ENCODE measurements at places on chromosomes 3 and 15.

GRCh38 chr3:139476348-139476747 is at the start of gene RBP2:
Gene RBP2 (minus strand): TSS chr3:139476516. CDS start chr3:139476459, 57 bp downstream.
- H3K27ac ChIP-seq: no peak within 1 kb of the TSS
- H3K27me3 ChIP-seq: no peaks in the 10 kb centered on the region
- no peaks in the 10 kb centered on the region for H3K4me1 ChIP-seq
- DNase-seq: no peak

- no peaks in the 10 kb centered on the region for H3K36me3 ChIP-seq
- peaks cover 11% of the 10 kb centered on the region for H3K4me1 ChIP-seq
- H3K27ac ChIP-seq: no peak overlapping the region
- H3K4me3 ChIP-seq: no peak overlapping the region
- DNase-seq: no peak
- no peaks in the 10 kb centered on the region for H3K27me3 ChIP-seq
These were observed 69.1 kb downstream of the P3H2 start for GRCh38 chr3:190051641-190052040.

- no peak for DNase-seq
- peak overlapping the region; percentile 94 for H3K27ac ChIP-seq
- no peak overlapping the region for H3K4me3 ChIP-seq
- no peaks in the 10 kb centered on the region for H3K27me3 ChIP-seq
These were observed 91.2 kb downstream of the KCNAB1 start for GRCh38 chr3:156211583-156211982.

DNA sequence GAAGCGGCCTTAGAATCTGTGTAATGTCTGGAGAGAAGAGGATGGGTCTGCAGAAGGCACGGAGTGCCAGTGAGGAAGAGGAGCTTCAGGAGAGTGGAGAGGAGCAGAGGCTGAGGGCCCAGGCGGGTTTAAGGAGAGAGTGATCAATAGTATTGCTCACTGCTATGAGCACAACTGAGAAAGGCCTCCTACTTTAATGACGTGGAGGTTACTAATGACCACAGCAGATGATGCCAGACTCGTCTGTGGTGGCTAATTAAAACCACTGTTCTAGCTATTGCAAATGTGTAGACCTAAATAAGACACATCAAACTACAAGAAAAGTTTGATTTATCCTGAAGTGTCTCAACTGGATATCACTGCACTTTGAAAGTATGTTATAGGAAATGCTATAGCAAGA is 33.2 kb downstream of the MTMR10 start:
- no peak overlapping the region for H3K4me3 ChIP-seq
- no peak overlapping the region for H3K27ac ChIP-seq
- DNase-seq: no peak
- no peaks in the 10 kb centered on the region for H3K4me1 ChIP-seq
- no peaks in the 10 kb centered on the region for H3K27me3 ChIP-seq

DNA sequence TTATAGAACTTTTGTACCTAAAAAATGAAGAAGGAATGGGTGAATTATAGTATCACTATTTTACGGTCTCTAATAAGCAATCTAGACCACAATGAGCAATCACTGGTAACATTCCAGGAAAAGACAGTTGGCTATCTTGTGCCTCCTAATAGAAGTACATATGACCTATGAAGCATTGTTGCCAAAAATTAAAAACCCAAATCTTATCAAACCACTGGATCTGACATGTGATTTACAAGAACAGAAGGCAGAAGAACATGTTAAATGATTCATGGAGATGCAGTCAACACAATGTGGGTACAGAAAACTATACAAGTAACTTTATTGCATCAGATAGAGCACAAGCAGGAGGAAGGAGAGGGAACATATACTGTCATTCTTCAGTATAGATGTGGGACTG is 14.5 kb upstream of the HYKK start:
- H3K4me1 ChIP-seq: no peaks in the 10 kb centered on the region
- H3K27me3 ChIP-seq: no peaks in the 10 kb centered on the region
- H3K36me3 ChIP-seq: peaks cover 92% of the 10 kb centered on the region
- H3K27ac ChIP-seq: no peak overlapping the region

- H3K4me1 ChIP-seq: no peaks in the 10 kb centered on the region
- peak; percentile 40 for DNase-seq
- H3K27me3 ChIP-seq: peaks cover 29% of the 10 kb centered on the region
- no peak overlapping the region for H3K27ac ChIP-seq
These were observed 239.7 kb downstream of the RPLP1 start for GRCh38 chr15:69692342-69692741.

DNA sequence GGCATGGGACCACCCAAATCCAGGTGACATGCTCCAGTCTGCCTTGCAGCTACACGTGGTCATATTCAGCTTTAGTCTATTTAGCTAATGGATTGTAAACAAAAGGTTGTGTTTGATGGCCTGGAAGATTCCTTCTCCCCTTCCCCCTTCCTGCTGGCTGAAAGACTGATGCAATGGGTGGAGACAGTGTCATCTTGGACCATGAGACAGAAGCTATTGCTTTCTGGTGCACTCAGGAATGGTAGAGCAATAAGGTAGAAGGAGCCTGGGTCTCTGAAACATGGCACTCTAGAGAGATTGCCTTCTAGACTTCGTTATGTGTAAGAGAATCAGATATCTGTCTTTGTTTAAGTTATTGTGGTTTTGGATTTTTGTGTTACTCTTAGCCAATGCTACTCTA is 25.7 kb upstream of the PTX3 start:
- H3K4me1 ChIP-seq: no peaks in the 10 kb centered on the region
- no peak overlapping the region for H3K4me3 ChIP-seq
- DNase-seq: no peak
- H3K36me3 ChIP-seq: peaks cover 3% of the 10 kb centered on the region
- H3K27ac ChIP-seq: no peak overlapping the region

DNA sequence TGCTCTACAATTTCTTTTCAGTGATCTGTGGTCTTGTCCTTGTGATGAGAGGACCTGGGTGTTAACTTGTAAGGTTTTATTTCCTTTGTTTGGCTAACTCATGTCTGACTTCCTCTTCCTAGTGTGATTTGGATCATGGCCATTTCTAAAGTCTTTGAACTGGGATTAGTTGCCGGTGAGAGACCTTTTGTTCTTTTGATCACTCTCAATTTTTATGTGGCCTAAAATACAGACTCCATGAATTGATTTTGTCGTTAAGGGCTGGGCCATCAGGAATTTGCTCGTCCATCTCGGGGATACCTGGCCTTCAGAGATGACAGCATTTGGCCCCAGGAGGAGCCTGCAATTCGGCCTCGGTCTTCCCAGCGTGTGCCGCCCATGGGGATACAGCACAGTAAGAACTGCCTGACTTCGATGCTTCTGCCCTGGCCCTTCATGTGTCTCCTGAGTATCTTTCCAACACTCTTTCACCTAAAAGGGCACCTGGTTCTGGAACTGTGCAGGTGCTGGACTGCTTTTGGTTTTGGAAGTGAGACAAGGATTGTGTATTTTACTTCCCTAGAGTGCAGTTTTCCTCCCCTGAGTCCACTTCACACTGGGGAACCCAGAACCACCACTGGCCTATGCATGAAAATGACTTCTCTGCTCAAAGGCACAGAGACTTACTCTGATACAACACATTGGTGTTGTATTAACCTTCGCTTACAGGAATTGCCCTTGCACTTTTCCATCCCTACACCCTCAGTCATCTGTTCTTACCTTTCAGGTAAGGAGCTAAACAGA is 13.1 kb upstream of the LRRC2 start:
- no peaks in the 10 kb centered on the region for H3K27me3 ChIP-seq
- no peaks in the 10 kb centered on the region for H3K4me1 ChIP-seq
- no peak overlapping the region for H3K4me3 ChIP-seq
- DNase-seq: no peak

DNA sequence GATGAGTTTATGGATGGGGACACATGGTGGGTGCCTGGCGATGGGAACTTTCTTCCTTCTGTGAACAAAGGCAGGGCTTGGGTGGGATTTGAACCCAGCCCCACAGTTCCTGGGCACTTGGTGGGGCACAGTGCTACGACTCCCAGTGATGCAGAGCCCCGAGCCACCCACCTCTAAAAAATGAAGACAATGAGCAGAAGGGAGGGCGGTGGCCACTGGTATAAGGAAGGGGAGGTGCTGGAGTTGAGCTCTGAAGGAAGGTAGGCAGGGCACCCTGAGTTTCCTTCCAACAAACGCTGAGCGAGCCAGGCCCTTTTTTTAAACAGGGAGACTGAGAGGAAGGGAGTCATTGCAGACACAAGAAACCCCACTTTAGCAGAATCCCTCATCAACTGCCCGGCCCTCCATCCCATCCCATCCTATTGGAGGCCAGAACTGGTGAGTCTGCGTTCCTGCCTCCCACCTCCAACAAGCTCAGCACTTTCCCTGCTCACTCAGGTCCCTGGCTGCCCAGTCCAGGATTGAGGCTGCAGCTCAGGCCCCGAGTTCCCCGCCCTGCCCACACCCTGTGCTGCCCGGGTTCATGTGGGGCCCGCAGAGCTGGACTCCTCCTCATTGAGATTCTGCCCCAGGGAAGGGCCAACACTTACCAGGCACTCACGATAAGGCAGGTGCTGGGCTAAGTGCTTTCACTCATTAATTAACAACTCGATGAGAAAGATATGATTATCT is 57.3 kb downstream of the LINGO1 start:
- H3K36me3 ChIP-seq: no peaks in the 10 kb centered on the region
- H3K4me3 ChIP-seq: no peak overlapping the region
- peaks cover 17% of the 10 kb centered on the region for H3K4me1 ChIP-seq
- DNase-seq: no peak
- no peaks in the 10 kb centered on the region for H3K27me3 ChIP-seq

GRCh38 chr15:42919799-42920518 is 619 bp downstream of the TTBK2 start:
- no peaks in the 10 kb centered on the region for H3K36me3 ChIP-seq
- no peaks in the 10 kb centered on the region for H3K27me3 ChIP-seq
- H3K4me1 ChIP-seq: no peaks in the 10 kb centered on the region
- DNase-seq: peak; percentile 77

- H3K27me3 ChIP-seq: no peaks in the 10 kb centered on the region
- no peaks in the 10 kb centered on the region for H3K36me3 ChIP-seq
- DNase-seq: no peak
- H3K4me3 ChIP-seq: no peak overlapping the region
- H3K27ac ChIP-seq: no peak overlapping the region
These were observed 687.0 kb upstream of the NECTIN3 start for GRCh38 chr3:110384601-110385000.

- peak; percentile 29 for DNase-seq
- H3K27ac ChIP-seq: peak overlapping the region; percentile 83
- no peaks in the 10 kb centered on the region for H3K4me1 ChIP-seq
- H3K27me3 ChIP-seq: no peaks in the 10 kb centered on the region
- no peaks in the 10 kb centered on the region for H3K36me3 ChIP-seq
- H3K4me3 ChIP-seq: no peak overlapping the region
These were observed 397.4 kb upstream of the AZI2 start for GRCh38 chr3:28745916-28746617.

DNA sequence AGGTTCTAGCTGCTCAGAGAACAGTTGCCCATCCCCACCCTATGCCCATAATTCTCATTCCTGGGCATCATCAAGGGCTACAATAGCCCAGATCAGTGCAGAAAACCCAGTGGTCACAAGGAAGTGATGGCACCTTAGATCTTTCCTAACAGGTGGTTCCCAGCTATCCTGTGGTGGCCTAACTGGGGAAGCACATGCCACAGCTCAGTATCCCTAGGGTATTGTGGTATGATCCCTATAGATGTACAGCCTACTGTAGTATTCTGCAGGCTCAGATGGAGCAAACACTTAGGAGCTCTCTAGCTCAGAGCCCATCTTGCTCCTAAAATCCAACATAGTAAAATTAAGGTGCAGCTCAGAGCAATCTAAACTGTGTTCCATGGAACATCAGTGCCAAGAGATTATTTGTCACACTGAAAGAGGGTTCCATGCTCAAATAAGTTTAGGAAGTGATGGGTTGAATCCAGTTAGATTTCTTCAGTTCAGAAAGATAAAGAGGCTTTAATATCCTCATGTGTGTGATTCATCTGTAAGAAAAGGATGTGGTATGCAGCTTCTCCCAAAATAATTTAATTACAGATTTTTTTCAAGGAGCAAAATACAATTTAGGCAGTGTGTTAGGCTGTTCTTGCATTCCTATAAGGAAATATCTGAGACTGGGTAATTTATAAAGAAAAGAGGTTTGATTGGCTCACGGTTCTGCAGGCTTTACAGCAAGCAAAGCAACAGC is 4.4 kb downstream of the A4GNT start:
- no peaks in the 10 kb centered on the region for H3K27me3 ChIP-seq
- no peak overlapping the region for H3K27ac ChIP-seq
- DNase-seq: no peak
- H3K4me1 ChIP-seq: peaks cover 9% of the 10 kb centered on the region
- H3K36me3 ChIP-seq: no peaks in the 10 kb centered on the region

DNA sequence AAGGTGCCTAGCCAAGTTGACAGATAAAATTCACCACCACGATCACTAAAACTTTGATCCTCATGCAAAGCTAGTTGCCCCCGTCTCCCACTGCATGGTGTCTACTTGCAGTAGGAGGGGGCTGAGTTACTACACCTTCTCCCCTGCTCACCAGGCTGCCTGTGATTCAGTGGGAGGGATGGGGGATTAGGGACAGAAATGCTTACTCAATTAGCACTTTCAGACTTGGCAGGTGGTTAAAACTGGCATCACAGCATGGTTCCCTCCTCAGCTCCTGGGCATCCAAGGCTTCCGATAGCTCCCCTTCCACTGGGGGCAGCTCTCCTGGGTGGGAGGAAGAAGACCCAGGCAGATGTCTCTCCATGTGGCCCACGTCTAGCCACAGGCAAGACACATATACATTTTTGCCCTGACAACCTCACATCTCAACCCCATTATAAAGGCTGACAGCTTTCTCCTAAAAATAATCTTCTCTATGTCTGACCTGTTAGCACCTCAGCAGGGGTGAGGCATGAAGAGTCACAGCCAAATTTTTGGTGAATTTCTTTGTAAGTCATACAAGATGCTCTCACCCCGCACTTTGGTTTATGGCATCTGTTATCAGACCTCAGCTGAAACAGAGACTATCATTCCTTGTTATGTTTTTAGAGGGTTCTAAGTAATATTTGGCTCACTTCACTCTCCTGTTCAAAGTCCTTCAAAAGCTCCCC is 369.0 kb downstream of the SV2B start:
- no peak overlapping the region for H3K27ac ChIP-seq
- peaks cover 6% of the 10 kb centered on the region for H3K4me1 ChIP-seq
- H3K27me3 ChIP-seq: no peaks in the 10 kb centered on the region
- DNase-seq: no peak

- DNase-seq: no peak
- H3K36me3 ChIP-seq: no peaks in the 10 kb centered on the region
- no peaks in the 10 kb centered on the region for H3K27me3 ChIP-seq
- no peak overlapping the region for H3K4me3 ChIP-seq
- no peak overlapping the region for H3K27ac ChIP-seq
These were observed 39.5 kb upstream of the UBE3A start for GRCh38 chr15:25478313-25478712.
